Left renal pelvis (tissue), 4 donors: ENCODE measurements at places on chromosomes 6 and 20.

GRCh38 chr6:135113860-135114259 is 59.2 kb upstream of the HBS1L start:
- DNase-seq: no peak

GRCh38 chr20:47289096-47289495 is 67.4 kb downstream of the ZMYND8 start:
- no peak for DNase-seq

DNA sequence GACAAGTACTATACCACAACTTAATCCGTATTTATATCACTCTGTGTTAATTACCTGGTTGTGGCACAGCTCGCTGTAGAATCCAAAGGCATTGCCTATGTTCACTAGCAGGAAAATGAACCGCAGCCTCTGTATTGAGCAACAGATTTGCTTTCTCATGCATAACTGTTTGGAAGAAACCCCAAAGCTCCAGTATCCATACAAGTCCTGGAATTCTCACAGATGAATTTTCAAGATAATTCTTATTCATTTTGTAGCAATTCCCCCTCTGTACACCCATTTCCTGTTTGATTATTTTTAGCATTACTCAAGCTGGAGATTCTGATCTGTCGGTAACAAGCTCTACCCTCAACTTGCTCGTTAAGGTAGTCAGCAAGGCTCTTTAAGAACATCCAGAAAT is 63.5 kb downstream of the STMND1 start:
- DNase-seq: no peak

GRCh38 chr6:107114926-107115694 is at the start of gene BEND3:
BEND3 (minus strand) TSS chr6:107115515; CDS start chr6:107099285, 16,230 bp downstream.
- no peak for DNase-seq

DNA sequence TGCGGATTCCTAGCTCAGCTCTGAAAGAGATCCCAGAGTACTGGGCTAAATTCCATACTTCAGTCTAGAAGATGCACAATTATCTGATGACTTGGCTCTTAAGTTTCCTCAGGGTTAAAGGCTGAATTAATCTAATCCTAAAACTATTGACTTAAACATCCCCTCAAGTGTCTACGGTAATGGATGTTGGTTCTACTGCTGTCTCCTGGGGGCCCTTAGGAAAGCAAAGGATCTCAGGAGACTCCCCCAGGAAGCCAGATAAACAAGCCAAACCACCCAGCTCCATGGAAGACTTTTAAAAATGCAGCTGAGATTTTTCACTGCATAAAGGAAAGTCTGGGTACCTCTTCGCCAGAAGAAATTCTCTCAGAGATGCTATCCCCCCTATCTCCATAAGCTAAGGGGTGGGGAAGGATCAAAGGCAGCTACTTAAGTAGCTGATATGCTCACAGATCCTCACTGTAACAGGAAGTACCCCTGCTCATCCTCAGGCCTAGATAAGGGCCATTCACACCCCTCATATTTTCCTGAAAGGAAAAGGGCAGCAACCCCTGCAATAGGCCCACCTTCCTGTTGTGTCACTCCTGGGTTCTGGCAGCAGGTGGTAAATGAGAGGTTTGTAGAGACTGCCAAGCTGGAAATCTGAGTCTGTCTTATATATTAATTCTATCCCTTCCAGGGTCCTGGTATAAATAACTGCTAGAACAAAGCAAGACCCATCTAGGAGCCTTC is 9.3 kb downstream of the NDRG3 start:
- no peak for DNase-seq

DNA sequence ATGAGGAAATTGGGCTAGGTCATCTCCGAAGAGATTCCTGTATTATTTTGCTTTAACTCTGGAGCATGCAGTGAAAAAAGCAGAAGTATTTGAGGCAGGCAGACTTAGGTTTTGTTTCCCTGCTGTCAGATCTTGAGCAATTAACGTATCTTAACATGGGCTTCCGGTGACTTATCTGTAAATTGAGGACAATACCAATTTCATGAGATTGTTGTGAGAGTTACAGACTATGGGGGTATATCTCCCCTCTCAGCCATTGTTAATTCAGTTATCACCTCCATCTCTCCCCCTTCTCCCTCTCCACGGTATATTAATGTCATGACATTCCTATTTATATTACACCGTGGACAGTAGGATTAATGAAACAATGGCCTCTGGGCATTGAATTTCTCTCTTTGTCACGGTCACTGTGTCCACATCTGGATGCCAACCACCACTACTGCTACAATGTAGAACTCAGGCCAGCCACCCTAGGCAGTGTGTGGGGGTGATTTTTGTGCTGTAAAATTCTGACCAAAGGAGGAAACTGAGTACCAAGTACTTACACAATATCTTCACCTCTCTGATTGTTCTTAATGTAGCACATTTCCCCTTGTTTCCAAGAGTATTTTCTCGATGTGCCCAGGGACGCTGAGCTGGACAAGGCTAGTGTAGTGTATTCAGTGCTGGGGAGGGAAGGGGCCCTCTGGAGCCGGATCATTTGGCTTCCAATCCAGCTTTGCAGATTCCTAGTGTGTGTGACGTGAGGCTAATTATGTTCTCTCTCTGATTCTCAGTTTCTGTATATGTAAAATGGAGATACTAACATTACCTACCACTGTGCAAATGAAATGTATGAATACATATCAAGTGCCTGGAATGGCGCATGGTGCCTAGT is 77.2 kb downstream of the GCNT2 start:
- DNase-seq: no peak

- DNase-seq: no peak
These were observed 33.9 kb upstream of the VGLL2 start for GRCh38 chr6:117231466-117231865.

- no peak for DNase-seq
These were observed 58.0 kb downstream of the SULF2 start for GRCh38 chr20:47727170-47727880.

GRCh38 chr6:21971541-21971940 is 325.3 kb downstream of the PRL start:
- no peak for DNase-seq

DNA sequence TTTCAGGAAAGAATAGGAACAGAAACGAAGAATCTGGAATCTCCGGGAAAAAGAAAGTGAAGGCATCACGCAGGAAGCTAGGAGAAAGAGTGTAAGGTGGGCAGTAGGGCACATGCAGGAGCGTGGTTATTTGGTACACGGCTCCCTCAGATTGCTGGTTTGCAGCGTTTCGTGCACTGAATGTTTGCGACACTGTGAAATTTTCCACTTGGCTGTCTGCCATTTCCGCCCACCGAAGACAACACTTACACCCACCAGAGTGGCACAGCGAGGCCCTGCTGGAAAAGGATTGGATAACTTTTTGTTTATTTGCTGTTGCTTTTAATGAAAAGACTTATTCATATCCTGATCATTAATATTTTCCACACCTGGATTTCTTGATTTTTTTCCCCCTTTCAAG is 248.3 kb downstream of the GMPR start:
- DNase-seq: no peak

- DNase-seq: no peak
These were observed 18.3 kb downstream of the DSP start for GRCh38 chr6:7559651-7560385.
